ENCODE measurements at places on chromosomes 5 and 9.
A peak's percentile ranks its signal among the peaks of the same experiment; 100 is the strongest.

- DNase-seq, result no peak
Observed at GRCh38 chr9:126618585-126619360, 5.0 kb downstream of the LMX1B start.

DNA sequence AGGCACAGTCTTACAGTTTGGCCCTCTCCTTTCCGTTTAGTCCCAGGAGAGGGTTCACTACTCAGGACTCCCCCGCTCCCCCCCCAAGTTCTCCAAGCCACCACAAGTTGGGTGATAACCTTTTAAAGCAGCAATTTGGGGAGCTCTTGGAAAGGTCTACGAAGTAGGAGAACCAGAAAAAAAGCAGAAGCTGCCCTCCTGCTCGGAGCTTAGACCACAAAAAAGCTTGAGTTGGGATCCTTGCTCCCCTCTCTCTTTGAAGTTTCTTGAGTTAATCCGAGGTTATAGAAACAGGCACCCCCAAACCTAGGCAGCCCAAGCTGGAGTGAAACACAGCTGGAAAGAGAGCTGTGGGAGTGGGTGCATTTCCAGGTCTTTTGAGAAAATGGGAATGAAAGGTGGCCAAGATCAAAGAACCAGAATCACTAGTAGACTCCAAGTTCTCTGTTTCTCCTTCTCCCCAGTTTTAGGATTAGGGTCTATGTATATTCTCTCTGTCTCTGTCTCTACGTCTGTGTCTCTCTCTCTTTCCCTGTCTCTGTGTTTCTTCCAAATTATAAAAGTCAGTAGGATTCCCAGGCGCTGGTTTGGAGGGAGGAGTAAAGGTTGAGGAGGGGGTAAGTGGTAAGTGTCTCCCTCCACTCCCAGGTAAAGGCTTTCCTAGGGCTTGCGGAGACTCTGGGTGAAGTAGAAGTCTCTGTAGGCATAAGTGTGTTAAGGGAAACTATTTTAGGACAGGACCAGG lies 2.8 kb downstream of the LHX2 start:
- no peak for DNase-seq

- DNase-seq, result no peak
Observed at GRCh38 chr9:93012963-93013855, 45.3 kb upstream of the SUSD3 start.

DNA sequence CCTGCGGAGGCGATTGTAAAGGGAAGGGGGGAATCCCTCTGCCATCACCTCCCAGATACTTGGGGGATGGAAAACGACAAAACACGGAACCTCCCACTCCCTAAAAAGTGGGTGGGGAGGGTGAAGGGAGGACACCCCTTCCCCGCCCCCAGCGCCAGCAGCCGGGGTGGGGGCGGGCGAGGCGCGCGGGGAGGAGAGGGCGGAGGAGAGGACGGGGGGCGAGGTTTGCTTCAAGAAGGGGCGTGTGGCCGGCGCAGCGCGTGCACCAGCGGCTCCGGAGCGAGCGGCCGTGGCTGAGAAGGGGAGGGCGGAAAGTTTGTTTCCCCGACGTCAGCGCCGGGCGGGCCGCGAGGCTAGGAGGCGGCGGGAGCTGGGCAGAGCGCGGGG lies at the start of gene PRRX2:
PRRX2 (plus strand) TSS at position 259 of the 387 bp plus-strand sequence. CDS start 221 bp downstream, outside the sequence.
- no peak for DNase-seq

GRCh38 chr9:132892400-132892799 lies 13.7 kb downstream of the SPACA9 start:
- DNase-seq, result no peak

- DNase-seq, result no peak
Observed at GRCh38 chr9:98961513-98962180, 17.9 kb downstream of the COL15A1 start.

DNA sequence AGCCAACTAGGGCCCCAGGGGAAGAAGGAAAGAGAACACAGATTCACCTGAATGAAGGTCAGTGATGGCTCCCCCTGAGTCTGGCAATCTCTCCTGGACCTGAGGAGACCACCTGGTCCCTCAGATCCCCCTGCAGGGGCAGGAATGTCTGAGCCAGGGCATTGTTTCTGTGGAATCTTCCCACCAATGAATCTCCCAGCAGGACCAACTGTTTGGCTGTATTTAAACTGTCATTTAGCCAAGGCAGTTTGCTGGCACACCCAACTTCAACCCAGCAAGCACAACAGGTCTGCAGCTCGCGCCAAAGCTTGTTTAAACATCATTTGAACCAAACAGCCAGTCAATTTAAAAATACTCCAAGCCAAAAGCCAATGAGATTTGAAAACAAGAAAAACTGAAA lies 92.6 kb downstream of the SH3TC2 start:
- DNase-seq, result no peak

DNA sequence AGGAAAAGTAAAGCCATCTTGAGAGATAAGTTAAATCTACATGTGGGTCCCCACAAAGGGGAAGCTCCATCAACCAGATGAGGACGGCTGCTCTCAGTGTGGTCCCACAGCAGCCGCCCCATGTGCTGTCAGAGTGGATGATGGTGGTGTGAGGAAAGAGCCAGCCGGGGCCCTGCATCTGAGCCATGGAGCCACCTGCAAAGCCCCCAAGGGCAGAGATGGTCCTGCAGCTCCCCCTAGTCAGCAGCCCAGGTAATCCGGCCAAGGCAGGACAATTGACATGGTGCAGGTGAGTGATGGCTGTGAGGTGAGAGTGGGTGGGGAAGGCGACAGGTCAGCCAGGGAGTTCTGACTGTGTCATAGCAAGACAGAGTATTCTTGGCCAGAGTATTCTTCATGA lies 458.8 kb downstream of the ICE1 start:
- no peak for DNase-seq

GRCh38 chr5:124649491-124650146 lies 96.8 kb downstream of the ZNF608 start:
- peak; percentile 34 for DNase-seq

DNA sequence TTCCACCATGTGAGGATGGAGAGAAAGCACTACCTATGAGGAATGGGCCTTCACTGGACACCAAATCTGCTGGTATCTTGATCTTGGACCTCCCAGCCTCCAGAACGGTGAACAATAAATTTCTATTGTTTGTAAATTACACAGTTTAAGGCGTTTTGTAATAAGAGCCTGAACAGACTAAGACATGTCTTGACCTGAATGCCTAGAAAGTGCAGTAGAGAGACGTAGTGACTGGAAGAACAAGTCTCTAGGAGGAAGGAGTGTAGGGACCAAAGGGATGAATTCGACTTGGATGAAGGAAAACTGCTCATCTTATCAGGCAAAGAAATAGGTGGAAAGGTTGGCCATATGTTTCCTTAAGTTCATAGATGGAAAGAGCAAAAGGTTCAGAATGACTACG lies 309.8 kb upstream of the RGMB start:
- DNase-seq, result no peak

- no peak for DNase-seq
Observed at GRCh38 chr5:19615661-19616060, 372.3 kb downstream of the CDH18 start.

- DNase-seq, result no peak
Observed at GRCh38 chr5:72046106-72046505, 61.2 kb upstream of the MAP1B start.

GRCh38 chr5:74017112-74017511 lies 391.1 kb downstream of the ARHGEF28 start:
- no peak for DNase-seq

DNA sequence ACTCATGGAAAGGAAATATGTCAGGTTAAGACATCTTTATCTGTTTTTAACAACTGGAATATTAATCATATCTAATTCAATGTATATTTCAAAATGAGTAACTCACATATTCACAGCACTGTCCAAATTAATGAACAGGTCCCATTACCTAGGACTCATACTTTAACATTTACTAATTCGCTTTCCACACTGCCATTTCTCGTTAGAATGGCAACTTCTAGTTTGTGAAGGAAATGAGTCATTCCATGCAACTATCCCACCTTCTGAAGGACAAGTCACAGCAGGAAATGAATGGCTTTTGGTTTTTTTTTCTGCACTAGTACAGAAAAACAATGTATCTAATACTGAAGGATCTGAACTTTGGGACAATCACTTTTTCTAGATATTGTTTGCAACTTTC lies 24.6 kb upstream of the IFNK start:
- DNase-seq, result no peak

Measured in NCI-H2107 (cell line).